ENCODE measurements at places on chromosomes 2 and 18.

DNA sequence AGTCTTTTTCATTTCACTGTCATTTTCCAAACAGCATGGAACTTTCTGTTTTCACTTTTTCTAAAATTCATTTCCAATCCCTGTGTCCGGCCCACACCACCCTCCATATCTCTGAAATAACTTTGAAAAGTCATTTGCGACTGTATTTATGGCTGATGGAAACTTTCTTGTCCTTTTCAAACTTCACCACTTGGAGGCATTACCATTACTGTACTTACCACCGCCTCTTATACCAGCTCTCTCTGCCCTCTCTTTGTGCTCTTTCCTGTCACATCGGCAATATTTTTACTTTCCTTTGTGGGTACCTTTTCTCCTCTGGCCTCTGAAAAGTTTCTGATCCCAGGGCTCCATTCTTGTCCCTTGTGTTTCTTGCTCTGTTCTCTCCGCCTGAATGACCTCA, 39.5 kb upstream of the IL1RL1 start:
- no peak for DNase-seq

DNA sequence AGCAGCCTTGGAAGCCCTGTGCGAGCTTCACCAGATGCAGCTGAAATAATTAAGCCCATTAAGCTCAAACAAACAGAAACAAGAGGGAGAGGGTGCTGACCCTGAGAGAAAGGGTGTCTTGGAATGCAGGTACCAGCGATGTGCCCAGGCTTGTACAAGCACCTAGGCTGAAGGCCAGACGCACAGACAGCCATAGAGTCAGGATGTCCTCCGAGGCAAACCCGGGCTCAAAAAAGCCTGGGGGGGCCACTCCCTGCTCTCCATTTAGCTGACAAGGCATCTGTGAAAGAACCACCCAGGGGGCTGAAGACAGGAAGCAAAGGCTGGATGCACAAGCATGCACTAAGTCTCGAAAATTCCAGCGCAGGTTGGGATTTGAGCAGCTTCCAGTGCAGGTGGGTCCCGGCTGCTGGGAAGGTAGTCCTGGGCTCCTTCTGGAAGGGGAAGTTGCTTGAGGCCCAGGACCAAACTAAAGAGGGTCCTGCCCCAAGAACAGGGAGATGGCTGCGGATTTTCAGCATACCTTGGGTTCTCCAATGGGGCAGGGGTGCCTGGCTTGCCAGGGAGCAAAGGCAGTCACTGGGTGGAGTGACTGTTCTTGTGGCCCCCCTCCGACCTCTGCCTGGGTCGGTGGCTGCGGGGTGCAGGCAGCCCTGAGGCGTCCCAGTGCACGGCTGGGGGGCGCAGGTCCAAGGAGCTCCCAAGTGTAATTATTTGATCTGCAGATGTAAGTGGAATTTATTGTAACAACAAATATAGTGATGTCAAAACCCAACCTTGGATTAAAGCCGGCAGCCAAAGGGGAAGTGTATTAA, 5.9 kb downstream of the GBX2 start:
- no peak for DNase-seq

GRCh38 chr2:15023221-15023620, 390.7 kb downstream of the LRATD1 start:
- no peak for DNase-seq

DNA sequence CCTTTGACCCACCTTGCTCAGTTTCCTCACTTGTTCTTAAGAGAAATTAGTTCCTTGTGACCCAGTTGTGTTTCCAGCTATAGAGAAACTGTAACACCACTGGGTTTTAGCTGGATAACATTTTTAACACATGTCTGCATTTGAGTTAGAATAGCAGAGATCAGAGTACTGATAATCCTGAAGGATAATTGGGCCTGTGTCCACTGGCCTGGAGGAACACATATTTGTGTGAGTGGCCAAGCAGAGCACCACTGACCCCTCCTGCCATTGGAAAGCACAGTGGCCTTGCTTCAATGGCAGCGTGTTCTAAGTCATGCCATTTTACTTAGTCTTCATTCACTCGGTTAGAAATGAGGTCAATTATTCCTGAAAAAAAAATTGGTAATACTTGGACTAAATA, 42.6 kb downstream of the PKP4 start:
- no peak for DNase-seq

GRCh38 chr2:96951125-96951654, 35.2 kb downstream of the FAM178B start:
- peak; percentile 49 for DNase-seq

GRCh38 chr2:8685697-8686358, 4.0 kb downstream of the ID2 start:
- peak; percentile 43 for DNase-seq

DNA sequence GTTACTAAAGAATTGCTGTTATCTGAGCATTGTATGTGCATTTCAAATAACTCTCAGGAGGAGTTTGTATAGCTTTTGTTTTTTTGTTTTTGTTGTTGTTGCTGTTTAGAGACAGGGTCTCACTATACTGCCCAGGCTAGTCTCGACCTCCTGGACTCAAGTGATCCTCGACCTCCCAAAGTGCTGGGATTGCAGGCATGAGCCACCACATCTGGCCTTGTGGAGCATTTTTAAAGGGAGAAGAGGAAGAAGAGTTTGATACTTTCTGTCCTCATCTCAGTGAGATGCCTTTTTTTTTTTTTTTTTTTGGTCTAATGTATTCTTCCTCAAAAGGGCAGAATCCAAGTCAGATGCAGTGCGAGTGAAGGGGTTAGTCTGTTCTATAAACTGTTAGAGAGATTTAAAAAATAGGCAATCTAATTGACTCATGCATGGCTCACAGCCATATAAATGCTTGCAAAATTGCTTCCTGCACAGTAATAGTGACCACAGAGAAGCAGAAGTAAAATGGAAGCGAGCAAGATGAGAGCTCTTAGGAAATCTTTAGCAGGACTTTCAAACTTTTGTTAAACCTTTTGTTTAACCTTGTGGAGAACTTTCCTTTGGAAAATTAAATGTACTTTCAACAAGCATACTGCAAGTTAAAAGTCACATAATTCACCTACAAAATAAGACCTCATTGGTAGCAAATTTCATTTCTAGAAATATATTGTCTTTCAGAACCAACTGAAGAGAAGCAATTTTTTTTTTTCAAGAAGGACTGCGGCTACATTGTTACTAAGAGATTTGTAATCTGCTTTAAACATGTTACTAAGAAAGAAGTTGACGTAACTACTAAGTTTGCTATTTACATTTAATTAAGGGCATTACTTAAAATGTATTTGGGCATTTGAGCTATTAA, 52.3 kb upstream of the ROCK1 start:
- no peak for DNase-seq

DNA sequence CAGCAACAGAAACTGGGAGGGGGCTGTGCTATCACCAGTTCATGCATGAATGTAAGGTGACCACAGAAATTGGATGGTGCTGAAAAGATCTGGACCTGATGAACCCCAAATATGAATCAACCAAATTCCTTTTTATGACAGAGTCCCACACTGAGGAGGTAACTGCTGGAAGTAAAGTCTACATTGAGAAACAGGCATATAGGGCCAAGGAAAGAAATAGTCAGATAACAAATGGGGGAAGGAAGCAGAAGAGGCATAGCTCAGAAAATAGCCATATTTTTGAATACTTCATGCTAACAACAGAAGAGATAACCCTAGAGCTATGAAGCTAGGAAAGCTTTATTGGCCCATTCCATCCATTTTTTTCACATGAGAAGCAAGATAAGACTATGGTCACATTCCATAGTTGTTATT, 25.8 kb downstream of the ZC3H6 start:
- DNase-seq: no peak

- no peak for DNase-seq
Measured at GRCh38 chr2:239192456-239192855, 208.4 kb downstream of the HDAC4 start.
